T1000 (cell line): ENCODE measurements at places on chromosomes 11 and 22.

DNA sequence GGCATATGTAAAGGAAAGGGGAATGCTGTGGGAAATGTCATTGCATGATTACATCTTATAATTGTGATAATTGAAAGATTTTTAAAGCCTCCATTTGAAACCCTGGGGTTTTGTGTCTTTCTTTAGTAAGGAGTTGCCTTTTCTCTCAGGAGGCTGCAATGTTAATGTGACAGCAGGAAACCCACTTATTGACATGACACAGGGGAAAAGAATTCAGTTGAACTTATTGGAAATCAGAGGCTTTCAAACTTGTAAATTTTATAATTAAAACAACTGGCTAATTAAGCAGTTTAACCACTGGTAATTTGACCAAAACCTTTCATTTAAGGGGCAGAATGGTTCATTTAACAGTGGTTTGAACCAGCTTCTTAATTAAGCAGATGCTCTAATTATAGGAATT is 31.2 kb downstream of the MRPL48 start:
- no peak for DNase-seq

GRCh38 chr11:10274726-10275125 is 19.3 kb downstream of the SBF2 start:
- DNase-seq = no peak

- DNase-seq = no peak
Measured at GRCh38 chr11:83097429-83098075, 25.9 kb upstream of the RAB30 start.

- DNase-seq = no peak
Measured at GRCh38 chr11:16335236-16335962, 20.9 kb downstream of the SOX6 start.
